ENCODE measurements at places on chromosomes 7 and 10. TPM values are rescaled to one million over a fixed set of nuclear protein-coding genes. Genes with fewer than 3 reads are reported as not detected.

HOXA10 gene
- 40.4 TPM for total RNA-seq

KIF5B gene
- 136 TPM for total RNA-seq

PIK3CG gene
- not detected for total RNA-seq

HPS1 gene
- total RNA-seq = 49.1 TPM

RPEL1 gene
- total RNA-seq = not detected

CFTR gene
- not detected for total RNA-seq

LAMB1 gene
- 119 TPM for total RNA-seq

CALML3 gene
- not detected for total RNA-seq

SPDYE5 gene
- total RNA-seq = not detected

SMC3 gene
- 26.5 TPM for total RNA-seq

ACTL6B gene
- total RNA-seq = not detected

TMEM178B gene
- 6.5 TPM for total RNA-seq

DKK1 gene
- total RNA-seq = 2,211 TPM

GRID2IP gene
- not detected for total RNA-seq

PRRT4 gene
- total RNA-seq = not detected

HTR7 gene
- 0.41 TPM for total RNA-seq

LGI1 gene
- not detected for total RNA-seq

HOXA4 gene
- total RNA-seq = 1.2 TPM

DNAJC30 gene
- 17.9 TPM for total RNA-seq

LIPF gene
- total RNA-seq = not detected

OR2A1 gene
- total RNA-seq = not detected

SEMA3D gene
- total RNA-seq = 22.3 TPM

PNLIPRP1 gene
- total RNA-seq = not detected

NEUROG3 gene
- not detected for total RNA-seq

MINDY3 gene
- 27.0 TPM for total RNA-seq

DPYSL4 gene
- 2.1 TPM for total RNA-seq

CCDC146 gene
- total RNA-seq = 0.44 TPM

ASZ1 gene
- total RNA-seq = not detected

TSPAN15 gene
- 2.9 TPM for total RNA-seq

PTF1A gene
- not detected for total RNA-seq

ACSM6 gene
- total RNA-seq = not detected

CC2D2B gene
- total RNA-seq = not detected

PTPN20 gene
- not detected for total RNA-seq

HOXA5 gene
- 1.6 TPM for total RNA-seq

AKR1E2 gene
- total RNA-seq = not detected

DLX5 gene
- not detected for total RNA-seq

ZNF503 gene
- 9.7 TPM for total RNA-seq

CHST3 gene
- 41.5 TPM for total RNA-seq

TEX36 gene
- not detected for total RNA-seq

BTBD16 gene
- not detected for total RNA-seq

RARRES2 gene
- total RNA-seq = not detected

TIAL1 gene
- total RNA-seq = 134 TPM

AKR1C8 gene
- not detected for total RNA-seq

CDHR3 gene
- total RNA-seq = 2.1 TPM

ADAM8 gene
- total RNA-seq = 2.2 TPM

PTN gene
- total RNA-seq = 1.9 TPM

ABCB1 gene
- total RNA-seq = 5.0 TPM

ERVW-1 gene
- not detected for total RNA-seq

CRYGN gene
- not detected for total RNA-seq

PRLHR gene
- not detected for total RNA-seq

MKI67 gene
- total RNA-seq = 36.9 TPM

CPVL gene
- total RNA-seq = not detected

FAM221A gene
- 0.05 TPM for total RNA-seq

LLCFC1 gene
- not detected for total RNA-seq

TBC1D12 gene
- total RNA-seq = 5.2 TPM

CLDN3 gene
- total RNA-seq = not detected

TAS2R5 gene
- 0.24 TPM for total RNA-seq
